Stimulated activated CD4-positive, alpha-beta T cell treated with anti-CD3 and anti-CD28 coated beads, Interleukin-4, amount 100 ng/mL, for 24 hours (primary cell): ENCODE measurements at places on chromosomes 3 and 15.
A peak's percentile ranks its signal among the peaks of the same experiment; 100 is the strongest.

GRCh38 chr15:60568914-60569391, 90.0 kb upstream of the ICE2 start:
- no peak for DNase-seq

DNA sequence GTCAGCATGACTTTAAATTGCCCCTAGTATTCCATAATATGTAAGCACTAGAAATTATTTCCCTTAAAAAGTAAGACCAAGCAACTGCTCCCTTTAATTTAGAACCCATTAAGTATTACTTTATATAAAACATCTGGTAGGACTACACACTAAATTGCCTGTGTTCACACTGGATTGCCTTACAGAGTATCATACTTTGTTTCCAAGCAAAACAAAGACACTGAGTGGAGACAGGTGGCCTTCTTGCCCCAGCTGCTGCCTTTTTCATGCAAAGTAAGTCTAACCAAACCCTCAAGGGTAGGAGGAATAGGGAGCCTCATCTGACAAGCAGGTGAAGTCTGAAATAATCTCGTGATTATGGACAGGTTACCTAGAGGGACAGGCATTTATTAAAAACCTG, 87.3 kb downstream of the PEX5L start:
- no peak for DNase-seq

DNA sequence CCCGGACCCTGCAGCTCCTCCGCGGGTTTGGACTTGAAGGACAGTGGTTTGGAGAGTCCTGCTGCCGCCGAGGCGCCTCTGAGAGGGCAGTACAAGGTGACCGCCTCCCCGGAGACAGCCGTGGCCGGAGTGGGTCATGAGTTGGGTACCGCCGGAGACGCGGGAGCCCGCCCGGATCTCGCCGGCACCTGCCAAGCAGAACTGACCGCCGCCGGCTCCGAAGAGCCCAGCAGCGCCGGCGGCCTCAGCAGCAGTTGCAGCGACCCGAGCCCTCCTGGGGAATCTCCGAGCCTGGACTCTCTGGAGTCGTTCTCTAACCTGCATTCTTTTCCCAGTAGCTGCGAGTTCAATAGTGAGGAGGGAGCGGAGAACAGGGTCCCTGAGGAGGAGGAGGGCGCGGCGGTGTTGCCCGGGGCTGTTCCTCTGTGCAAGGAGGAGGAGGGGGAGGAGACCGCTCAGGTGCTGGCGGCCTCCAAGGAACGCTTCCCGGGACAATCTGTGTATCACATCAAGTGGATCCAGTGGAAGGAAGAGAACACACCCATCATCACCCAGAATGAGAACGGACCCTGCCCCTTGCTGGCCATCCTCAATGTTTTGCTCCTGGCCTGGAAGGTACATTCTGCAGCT, 634 bp downstream of the MINDY2 start:
- DNase-seq: peak; percentile 11

GRCh38 chr3:117708601-117709000, 999.0 kb downstream of the TUSC7 start:
- DNase-seq: no peak

GRCh38 chr3:41200669-41201021, 1.3 kb downstream of the CTNNB1 start:
- DNase-seq: no peak

DNA sequence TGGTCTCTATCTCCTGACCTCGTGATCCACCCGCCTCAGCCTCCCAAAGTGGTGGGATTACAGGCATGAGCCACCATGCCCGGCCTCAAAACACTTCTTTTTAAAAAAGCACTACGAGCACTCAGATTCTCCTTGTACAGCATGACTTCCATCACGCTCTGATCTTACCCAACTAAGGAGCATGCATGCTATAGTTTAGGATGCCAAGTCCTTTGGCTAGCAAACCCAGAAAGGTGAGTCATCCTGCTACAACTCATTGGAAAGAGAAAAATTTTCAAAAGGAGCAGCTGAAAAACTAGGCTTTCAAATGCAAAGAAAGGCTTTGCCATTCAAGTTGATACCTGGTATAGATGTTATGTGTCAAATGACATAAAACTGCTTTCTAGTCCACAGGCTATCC, 70.3 kb upstream of the PRICKLE2 start:
- no peak for DNase-seq

- no peak for DNase-seq
Observed at GRCh38 chr15:76384409-76384808, 47.8 kb downstream of the ISL2 start.

- DNase-seq: no peak
Observed at GRCh38 chr15:78317145-78317836, 17.9 kb upstream of the SKIC8 start.
